ENCODE measurements at places on chromosomes 1 and 21.

DNA sequence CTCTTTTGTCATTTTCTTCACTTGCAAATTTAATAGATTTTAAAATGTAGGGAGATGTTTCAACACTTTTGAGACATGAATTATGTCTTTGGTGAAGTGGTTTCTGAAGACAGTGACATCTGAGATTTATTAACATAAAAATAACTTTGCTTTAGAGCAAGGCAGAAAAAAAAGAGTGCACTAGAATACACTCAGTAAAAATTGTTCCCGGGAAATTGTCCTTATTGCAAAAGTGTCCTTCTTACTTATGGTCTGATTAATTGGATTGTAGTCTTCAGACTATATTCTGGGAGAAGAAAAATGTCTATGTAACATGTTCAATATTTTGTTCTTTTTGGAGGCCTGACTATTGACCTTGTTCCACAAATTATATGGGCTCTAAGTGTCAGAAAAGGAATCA lies 468.5 kb downstream of the NCAM2 start:
- no peak for DNase-seq

GRCh38 chr1:46793126-46793525 lies 5.7 kb upstream of the CYP4B1 start:
- DNase-seq = no peak

- no peak for DNase-seq
Observed at GRCh38 chr21:41316200-41317062, at the start of gene FAM3B. Gene FAM3B, plus strand, starts transcription at chr21:41316801. Its CDS starts 79 bp downstream, at chr21:41316880.

GRCh38 chr1:193417403-193417802 lies 231.0 kb upstream of the B3GALT2 start:
- DNase-seq = no peak

GRCh38 chr1:183000167-183000962 lies 22.9 kb upstream of the LAMC1 start:
- DNase-seq = no peak

DNA sequence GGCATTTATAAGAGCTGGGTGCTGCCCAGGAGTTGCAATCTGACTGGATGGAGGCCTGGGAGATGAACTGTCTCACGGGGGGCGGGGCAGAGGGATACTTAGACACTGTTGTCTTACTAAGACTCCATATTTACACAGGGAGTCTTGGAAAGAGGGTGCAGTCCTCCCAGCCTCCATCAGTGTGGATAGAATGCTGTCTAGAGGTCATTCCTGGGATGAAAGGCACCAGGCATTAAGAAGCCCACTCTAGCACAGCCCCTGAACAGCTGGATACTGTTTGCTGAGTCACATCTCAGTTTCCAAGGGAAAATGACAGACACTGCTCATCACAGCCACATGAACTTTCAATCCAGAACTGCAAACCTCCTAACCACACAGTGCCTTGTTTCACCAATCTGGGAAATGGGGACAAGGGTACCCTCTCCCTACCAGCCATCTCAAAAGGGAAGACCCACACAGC lies 43.3 kb downstream of the SSBP3 start:
- no peak for DNase-seq

- DNase-seq = no peak
Observed at GRCh38 chr1:17498214-17498613, 41.3 kb upstream of the ARHGEF10L start.

- no peak for DNase-seq
Observed at GRCh38 chr1:104092698-104093097, 343.0 kb downstream of the AMY1C start.

- no peak for DNase-seq
Observed at GRCh38 chr1:115654663-115655305, 13.0 kb downstream of the VANGL1 start.

DNA sequence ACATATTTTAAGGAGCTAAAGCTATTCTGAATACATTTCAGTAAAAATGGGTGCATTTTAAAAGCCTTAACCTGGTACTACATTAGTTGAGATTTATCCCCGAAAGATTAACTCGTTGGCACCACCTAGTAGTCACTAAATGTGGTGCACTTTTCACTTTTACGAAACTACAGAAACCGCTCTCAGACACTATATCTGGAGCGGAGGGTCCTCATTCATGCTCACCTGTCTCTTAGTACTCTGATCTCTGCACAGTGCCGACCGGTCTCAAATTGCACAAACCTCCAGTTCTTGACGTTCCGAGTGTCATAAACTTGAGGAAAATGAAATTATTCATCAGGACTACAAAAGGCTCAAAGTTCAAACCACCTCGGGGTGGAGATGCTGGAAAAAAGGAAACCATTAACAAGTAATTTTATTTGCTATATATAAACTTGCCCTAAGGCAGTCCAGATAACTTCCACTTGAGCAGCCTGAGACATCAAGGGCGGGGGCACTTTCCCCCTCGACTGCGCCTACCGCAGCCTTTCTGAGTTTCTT lies 722 bp downstream of the LZIC start:
- peak; percentile 10 for DNase-seq

- DNase-seq = peak; percentile 67
Observed at GRCh38 chr1:93629101-93630059, 52.3 kb downstream of the BCAR3 start.

- DNase-seq = no peak
Observed at GRCh38 chr1:38992412-38993111, 1.5 kb downstream of the AKIRIN1 start.

GRCh38 chr1:207020709-207021107 lies 11.8 kb downstream of the C1orf116 start:
- DNase-seq = no peak

DNA sequence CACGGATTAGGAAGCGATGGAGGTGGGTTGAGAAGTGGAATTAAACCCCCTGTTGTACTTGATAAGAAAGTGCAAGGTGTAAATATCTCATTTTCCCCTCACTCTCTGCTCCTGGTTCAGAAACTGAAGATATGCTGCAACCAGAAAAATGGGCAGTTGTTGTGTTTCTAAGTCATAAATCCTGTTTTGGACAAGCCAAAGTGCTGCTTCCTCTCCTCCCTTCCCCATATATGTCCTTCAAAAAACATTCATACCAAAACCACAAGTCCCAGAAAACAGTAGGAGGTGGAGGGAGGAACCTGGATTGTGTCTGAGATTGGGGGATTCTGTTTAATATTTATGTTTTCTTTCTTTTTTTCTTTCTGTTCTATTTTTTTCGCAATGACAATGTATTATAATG lies 13.6 kb upstream of the ZNF362 start:
- no peak for DNase-seq

GRCh38 chr1:46363121-46363520 lies 22.5 kb downstream of the NSUN4 start:
- DNase-seq = no peak

DNA sequence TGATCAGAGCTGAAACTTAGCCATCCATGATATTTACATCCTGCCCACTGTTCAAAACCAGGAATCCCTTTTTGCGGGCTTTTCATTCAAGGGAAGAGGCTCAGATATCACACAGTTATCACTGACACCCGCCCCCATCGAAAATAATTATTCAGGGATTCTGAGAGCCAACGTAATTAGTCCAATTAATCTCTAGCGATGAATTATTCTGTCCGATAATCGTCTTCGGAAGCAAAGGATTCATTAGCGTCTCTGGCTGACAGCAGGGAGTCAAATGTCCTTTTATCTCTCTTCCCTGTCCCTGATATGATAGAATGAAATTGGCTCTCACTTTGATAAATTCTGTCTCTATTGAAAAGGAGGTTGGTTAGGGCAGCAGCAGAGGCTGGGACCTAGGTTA lies 140.4 kb upstream of the IPO9 start:
- no peak for DNase-seq

DNA sequence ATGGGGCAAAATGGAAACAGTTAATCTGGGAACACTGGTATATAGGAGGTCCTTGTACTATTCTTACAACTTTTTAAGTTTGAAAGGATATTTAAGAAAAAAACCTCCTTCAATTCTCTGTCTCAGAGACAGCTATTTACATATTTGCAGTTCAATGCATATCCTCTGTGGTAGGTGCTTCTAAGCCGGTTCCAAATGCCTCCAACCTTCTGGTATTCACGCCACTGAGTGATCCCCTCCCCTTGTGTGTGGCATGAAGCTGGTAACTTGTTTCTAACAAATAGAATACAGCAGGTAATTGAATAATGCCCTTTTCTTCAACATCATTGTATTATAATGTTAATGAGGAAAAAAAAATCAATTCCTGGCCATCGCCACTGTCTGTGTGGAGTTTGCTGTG lies 91.2 kb downstream of the PROX1 start:
- DNase-seq = no peak

GRCh38 chr1:13746342-13746741 lies 46.4 kb downstream of the PRDM2 start:
- no peak for DNase-seq

- peak; percentile 8 for DNase-seq
Observed at GRCh38 chr1:241423541-241424479, 66.8 kb upstream of the RGS7 start.

DNA sequence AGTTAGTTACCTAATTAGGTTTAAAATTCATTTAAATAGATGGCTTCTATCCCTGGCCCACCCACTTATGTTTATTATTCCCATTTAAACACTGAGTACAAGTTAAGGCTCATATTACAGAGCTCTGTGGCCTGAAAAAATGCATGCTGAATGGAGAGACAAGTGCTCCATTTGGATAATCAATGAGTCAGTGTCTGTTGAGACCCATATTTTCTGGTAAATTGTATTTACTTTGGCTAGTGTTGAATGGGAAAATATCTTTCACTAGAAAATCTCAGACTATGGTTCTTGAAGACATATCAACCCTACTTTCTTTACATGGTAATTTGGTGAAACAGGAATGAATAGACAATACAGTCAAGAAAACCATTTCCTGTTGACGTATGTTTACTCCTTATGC lies 356.0 kb downstream of the S1PR1 start:
- no peak for DNase-seq

DNA sequence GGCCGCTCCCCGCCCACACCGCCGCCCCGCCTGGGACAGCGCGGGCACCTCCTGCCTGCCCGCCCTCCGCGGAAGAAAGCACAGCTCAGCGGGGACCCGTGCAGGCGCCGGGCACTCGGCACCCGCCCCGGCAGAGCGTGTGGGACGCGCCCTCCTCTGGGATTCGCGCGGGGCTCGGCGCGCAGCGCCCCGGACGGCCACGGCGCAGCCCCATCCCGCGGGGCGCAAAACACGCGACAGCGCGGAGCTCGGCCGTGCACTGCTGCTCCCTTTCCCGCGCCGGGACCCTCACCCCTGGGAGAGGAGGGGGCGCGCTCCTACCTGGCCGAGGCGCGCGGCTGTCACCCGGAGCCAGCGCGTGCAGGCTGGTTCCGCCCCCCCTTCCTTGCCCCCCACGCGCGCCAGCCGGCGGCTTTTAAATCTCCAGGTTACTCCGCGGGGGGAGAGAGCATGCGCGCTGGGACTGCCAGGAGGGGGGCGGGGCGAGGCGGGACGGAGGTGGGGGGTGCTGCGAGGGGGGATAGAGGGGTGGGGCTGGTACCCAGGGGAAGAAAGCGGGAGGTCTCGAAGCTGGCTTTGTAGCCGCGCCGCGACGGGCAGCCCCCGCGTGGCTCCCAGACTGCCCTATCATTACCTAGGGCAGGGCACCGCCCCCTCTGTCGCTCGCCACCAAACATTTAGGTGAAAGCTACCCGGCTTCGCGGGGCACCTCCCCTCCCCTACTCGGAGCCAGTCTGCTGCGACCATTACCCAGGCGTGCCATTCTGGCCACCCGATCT lies at the start of gene SLC45A3:
SLC45A3 (minus strand) TSS at position 437 of the 779 bp plus-strand sequence. CDS start 15,853 bp downstream, outside the sequence.
- DNase-seq = no peak

DNA sequence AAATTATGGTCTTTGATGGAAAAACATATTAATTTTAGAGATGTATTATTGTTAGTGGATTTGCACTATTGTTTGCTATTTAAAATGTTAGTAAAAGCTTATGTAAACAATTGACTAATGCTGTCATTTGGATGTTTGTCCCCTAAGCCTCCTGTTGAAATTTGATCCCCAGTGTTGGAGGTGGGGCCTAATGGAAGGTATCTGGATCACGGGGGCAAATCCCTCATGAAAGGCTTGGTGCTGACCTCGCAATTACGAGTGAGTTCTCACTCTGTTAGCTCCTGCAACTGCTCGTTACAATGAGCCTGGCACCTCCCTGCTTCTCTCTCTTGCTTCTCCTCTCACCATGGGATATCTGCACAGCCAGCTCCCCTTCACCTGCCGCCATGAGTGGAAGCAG lies 14.3 kb downstream of the TMEM35B start:
- no peak for DNase-seq

- DNase-seq = no peak
Observed at GRCh38 chr1:150622303-150622975, 7.0 kb downstream of the ENSA start.

GRCh38 chr1:14634486-14634885 lies 36.0 kb downstream of the KAZN start:
- no peak for DNase-seq

GRCh38 chr1:70075761-70076160 lies 129.6 kb downstream of the LRRC40 start:
- no peak for DNase-seq

DNA sequence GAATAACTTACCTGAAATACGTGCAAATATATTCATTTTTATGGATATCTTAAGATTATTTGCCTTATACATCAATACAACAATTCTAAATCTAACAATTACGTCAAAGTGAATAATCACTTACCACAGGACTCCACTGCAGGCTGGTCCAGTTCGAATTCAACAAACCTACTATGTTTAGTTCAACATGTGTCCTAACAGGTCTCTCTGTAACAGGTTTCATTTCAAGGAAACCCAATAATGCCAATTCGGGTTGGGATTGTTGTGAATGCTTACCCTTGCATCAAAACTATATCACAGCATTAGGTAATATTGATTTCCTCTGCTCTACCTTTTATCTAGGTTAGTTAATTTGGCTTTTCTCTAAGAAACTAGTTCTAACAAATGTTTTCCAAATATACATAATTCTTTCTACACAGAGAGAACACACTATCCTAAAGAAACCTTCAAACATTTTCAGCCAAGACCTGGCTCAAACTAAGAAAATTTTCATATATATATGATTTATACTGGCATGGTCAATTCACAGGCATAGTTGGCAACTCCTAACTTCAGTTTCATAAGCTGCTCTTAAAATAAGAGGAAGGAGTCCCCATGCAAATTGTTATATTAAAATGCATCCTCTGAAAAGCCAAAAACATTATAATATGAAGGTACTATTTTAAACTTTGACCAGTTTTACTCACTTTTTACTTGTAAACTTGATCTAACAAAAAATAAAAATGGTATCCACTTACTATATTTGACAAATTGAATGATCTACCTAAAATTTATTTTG lies 4.5 kb downstream of the IVNS1ABP start:
- DNase-seq = no peak

DNA sequence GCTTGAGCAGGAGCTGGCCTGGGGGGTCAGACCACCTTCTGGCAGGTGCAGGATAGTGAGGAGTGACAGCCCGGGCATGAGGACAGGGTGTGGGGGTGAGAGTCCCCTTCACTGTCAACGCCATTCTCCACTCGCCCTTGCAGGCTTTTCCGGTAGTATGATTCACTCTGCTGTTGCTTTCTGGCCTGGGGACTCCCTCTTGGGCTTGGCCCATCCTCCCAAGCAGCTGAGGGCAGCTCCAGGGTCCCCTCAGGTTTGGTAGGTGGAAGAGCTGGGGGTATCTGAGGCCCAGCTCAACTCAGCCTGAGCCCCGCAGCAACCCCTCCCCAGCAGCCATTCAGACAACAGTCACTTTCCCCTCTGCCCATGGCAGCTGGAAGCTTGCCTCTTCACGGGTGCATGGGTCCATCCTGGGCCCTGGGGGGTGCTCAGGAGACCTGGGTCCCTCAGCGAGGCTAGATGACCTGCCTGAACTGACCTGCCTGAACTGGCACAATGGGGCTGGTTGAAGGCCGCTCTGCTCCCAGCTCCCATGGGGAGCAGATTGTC lies 1.3 kb downstream of the CLDN19 start:
- DNase-seq = no peak

- no peak for DNase-seq
Observed at GRCh38 chr1:231084353-231084752, 44.3 kb upstream of the FAM89A start.

Measured in AG04450 (cell line).